ENCODE measurements at places on chromosomes 7 and 10. TPM values are rescaled to one million over a fixed set of nuclear protein-coding genes. Genes with fewer than 3 reads are reported as not detected.

The LRRN3 gene
- total RNA-seq, result 0.73 TPM

The CCSER2 gene
- total RNA-seq, result 27.3 TPM

The DRGX gene
- not detected for total RNA-seq

The RALA gene
- 11.4 TPM for total RNA-seq

The PARG gene
- 26.2 TPM for total RNA-seq

Measured in melanocyte of skin (primary cell).